Fibroblast of the aortic adventitia (primary cell): ENCODE measurements at places on chromosomes 13 and 19.

GRCh38 chr13:24097667-24098066 is 62.9 kb upstream of the SPATA13 start:
- DNase-seq = no peak

DNA sequence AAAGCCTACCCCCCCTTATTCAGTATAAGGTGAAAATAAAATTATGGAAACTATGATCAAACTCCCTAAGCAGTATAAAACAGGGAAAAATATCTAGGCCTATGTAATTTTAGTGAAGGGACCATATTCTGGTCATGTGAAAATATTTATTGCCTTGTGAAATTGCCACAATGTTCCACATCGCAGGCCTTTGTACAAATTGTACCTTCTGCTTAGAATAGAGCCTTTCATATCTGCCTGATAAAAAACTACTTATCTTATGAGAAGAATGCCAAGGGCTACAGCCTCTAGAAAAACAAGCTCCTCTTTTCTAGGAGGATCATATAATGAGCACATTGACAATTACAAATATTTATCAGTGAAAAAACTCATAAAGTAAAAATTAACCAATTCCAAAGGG is 1280.0 kb downstream of the EFNB2 start:
- DNase-seq = no peak

GRCh38 chr13:109781384-109782065 is 4.9 kb downstream of the IRS2 start:
- DNase-seq = peak; percentile 35

GRCh38 chr19:3479177-3479833 is 1.0 kb downstream of the SMIM24 start:
- DNase-seq = no peak

- peak; percentile 97 for DNase-seq
Measured at GRCh38 chr19:850221-850978, 1.7 kb upstream of the ELANE start.

DNA sequence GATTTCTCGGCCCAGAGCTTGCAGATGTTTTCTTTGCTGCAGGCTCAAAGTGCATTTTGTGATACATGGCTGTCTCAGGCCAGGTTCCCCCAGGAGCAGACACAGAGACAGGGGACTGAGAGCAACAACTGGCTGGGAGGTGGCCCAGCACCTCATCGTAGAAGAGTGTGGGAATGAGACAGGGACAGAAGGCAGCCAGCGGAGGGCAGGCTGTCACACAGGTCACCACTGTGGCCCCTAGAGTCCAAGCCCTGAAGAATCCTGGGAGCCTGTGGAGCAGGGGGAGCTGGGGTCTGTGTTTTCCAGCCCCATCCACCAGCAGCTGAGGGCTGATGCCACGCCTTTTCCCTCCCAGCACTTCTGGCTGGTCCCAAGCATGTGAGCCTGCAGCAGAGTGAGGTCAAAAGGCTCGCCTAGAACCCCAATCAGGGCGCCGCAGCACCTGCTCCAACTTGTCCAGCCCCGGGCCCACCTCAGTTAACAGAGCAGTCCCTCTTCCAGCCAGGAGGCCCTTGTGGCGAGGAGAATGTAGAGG is 723.8 kb downstream of the UQCRFS1 start:
- no peak for DNase-seq
